ENCODE measurements at places on chromosomes 3 and 15.

DNA sequence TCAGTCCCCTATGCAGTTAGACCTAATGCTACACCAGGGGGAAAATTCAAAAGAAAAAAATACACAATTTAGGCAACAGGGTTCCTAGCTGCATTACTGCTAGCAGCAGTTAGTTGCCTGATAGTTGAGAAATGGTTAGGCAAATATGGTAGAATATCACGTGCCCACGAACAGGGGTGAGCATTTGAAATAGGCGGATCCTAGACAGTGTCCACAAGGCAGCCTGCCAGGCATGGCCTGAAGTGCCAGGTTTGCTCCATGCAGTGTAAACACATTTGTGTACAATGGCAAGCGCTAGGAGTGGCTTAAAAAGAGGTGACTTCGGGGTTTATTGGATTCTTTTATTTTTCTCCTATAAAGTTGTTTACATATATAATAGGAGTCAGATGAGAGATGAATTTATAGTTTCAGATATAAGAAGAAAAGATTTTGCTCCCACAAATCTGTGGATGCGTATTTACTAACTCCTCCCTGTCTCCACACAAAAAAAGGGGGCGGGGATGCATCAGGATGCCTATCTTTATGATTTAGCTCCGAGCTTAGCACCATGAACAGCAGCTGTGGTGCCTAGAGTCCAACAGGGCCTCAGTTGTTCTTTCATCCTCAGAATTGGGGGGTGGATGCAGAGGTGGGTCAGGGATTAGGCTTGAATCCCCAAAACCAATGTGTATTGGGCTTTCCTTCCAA, 3.9 kb upstream of the TGM4 start:
- no peak for DNase-seq

DNA sequence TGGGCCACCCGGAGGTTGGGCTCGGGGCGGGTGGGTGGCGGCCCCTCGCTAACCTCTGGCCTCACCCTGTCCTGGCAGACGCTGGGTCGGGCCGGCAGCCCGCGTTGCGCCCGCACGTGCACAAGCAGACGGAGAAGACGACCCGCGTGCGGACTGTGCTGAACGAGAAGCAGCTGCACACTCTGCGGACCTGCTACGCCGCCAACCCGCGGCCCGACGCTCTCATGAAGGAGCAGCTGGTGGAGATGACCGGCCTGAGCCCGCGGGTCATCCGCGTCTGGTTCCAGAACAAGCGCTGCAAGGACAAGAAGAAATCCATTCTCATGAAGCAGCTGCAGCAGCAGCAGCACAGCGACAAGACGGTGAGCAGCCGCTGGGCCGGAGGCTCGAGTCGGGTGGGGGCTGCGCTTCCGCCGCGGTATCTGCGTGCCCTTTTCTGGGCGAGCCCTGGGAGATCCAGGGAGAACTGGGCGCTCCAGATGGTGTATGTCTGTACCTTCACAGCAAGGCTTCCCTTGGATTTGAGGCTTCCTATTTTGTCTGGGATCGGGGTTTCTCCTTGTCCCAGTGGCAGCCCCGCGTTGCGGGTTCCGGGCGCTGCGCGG, 3.7 kb downstream of the ISL2 start:
- DNase-seq: peak; percentile 37

DNA sequence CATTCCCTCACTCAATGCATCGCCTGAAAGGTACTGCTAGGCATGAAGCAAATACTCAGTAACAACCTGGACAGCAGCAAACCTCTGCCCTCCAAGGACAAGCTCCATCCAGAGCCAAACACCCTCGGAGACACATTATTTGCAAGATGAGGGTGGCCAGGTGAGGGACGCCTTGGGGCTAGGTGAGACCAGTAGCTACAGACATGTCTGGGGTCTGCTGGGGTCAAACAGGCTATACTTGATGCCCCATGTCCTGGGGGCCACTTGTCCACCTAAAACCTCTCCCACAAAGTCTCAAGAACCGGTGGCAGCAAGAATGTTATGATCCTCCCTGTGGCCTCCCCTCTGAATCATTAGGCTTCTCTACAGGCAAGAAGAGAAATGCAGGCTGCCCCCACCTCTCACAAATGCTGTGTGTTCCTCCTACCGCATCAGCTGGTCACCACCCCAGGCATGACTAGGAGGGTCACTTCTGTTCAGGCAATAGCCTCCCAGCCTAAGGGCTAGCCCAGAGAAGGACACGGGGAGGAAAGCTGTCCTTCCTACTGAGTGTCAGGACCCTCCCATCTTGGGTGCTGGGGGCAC, 54.3 kb downstream of the TBC1D2B start:
- DNase-seq: no peak

- DNase-seq: peak; percentile 83
These were observed 237.1 kb upstream of the CFAP20DC start for GRCh38 chr3:59286791-59287531.

DNA sequence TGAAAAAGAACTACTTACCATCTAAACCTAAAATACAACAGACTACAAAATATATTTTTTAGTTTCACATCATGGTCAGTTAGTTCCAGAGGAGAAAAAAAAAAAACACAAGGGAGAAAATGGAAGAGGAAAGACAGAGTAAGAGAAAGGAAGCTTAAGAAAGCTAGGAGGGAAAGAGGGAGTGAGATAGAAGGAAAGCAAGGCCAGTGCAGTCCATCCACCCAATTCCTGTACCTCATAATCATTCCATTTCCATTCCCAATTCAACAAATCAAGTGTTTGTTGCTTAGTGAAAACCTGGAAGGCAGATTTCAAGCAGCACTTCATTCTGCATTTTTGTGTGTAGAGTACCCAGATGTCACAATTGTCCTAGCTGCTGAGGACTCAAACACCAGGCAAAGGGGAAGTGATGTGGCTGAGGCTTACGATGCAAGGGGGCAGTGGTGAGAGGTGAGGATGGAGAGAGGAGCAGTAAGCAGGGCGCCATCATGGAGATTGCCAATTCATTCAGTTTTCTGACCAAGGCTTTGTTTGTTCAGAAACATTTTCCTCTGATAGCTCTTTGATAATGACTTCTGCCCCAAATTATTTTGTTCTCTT, 83.6 kb upstream of the GSK3B start:
- no peak for DNase-seq

DNA sequence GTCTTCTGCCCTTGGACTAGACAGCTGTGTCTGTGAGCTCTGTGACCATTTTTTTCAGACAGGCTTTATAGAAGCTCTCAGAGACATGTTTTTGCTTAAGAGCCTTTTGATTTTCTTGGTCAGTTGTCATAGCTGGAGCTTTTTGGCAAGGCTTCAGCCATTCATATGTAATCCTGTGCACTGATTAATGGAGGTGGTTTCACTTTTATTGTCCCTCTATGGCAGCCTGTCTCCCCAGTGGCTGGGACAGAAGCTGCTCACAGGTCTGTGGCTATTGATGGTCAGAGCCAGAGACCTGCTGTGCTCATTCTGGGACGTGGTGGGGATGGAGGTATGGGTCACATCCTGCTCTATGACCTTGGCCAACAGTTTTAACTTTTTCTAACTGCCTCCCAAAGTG, 226.6 kb upstream of the LRRFIP2 start:
- DNase-seq: no peak

- DNase-seq: no peak
These were observed 18.4 kb upstream of the ABTB1 start for GRCh38 chr3:127654374-127654773.

- DNase-seq: no peak
These were observed 152.8 kb downstream of the GABRG3 start for GRCh38 chr15:27123808-27124207.

GRCh38 chr3:107236655-107237337, 140.4 kb upstream of the CCDC54 start:
- DNase-seq: no peak

- no peak for DNase-seq
These were observed 375.2 kb downstream of the LSAMP start for GRCh38 chr3:116070061-116070460.

DNA sequence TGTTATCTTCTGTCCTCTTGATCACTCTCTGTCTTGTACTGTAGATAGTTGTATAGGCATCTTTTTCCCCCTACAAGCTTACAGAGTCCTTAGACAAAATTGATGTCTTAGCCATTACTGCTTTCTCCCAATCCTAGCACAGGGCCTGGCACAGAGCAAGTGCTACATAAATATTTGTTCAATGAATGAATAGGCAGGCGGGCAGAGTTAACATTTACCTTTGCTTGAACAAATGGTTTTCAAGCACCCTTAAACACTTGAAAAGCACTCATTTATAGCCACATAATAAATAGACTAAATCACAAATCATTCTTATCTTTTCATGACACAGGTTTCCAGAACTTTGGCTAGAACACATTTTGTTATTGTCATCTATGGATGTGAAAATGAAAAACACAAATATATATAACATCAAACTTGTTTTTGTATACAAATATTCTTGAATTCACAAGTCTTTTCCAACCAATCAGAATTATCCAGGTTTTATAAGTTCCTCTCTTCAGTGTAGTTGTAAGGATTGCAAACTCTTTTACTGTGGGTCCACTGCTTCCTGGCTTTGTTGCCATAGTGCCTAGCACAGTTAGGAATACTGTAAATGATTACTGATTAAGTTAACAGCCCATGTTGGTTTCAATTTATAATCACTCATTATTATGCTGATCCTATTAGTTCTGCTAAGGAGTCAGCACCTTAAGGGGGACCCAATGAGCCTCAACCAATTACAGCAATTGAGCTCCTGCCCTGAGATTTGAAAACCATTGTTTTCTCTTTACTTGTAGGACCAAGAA, 61.9 kb downstream of the ISL2 start:
- DNase-seq: no peak

DNA sequence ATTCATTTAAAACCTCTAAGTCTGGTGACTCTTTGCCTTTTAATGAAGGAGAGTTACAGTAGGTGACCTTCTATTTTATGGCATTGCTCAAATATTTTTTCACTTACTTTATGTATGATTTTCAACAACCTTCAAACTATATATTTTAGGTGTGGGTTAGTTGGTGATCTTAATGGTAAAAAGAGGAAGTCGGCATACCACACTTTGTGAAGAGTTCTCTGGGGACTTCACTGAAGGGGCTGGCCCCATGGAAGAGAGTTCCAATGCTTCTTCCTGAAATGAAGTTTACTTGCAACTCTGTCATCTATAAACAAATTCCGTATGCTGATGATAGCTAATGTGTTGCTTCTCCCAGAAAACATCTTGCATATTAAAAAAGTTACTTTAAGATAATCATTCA, 647.0 kb upstream of the SGO1 start:
- DNase-seq: no peak

Measured in activated CD4-positive, alpha-beta T cell treated with anti-CD3 and anti-CD28 coated beads, Interleukin-10, Interleukin-2, amounts not matched to agents 100 ng/mL and 50 ng/mL, durations not matched to agents 16 hours and 8 hours (primary cell).